ENCODE measurements at places on chromosomes 2 and 18.

DNA sequence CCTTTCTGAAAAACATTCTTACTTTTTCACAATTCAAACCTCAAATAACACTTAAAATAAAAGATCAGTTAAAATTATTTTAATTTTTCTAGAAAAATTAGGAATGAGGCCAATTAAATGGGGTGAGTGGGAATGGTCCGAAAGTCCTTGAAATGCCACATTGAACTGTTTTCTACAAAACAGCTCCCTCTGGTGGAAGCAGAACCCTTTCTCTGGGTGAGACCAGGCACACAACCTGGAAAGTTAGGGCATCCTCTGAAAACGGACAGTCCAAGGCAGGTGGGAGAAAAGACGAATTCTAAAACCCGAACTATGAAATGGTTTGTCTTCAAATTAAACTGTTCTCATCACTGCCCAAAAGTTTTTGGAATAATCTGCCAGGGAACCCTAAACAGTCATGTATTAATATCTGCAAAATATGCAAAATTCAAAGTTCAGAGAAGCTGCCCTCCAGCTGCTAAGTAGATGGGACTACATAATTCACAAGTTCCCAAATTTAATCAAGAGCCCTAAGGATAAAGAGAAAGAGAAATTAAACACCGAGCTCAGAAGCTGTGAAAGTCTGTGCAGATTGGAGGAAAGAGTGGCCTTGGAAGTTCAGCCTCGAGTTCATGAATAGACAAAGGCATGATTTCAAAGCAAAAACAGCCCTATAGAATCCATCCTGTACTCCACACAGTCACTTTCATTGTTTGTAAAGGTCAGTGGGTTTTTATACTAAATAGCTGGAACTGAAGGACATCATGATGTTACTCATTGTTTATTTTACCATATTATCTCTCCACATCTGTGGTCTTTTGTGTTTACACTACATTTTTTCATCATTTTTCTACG lies 108.3 kb downstream of the PIEZO2 start:
- DNase-seq = no peak

DNA sequence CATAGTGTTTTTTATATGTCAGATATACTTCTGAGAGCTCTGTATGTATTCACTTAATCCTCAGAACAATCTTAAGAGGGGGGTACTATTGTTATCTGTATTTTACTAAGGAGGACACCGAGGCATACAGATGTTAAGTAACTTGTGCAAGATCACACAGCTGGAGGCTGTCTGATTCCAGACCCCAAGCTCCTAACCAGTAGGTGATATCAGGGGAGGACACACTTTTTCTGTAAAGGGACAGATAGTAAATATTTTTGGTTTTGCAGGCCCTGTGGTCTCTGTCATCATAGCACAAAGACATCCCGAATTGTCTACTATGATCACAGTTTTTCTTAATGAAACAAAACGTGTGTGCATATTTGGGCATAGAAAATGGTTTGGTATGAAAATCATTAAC lies 143.7 kb downstream of the LAMA3 start:
- DNase-seq = no peak

DNA sequence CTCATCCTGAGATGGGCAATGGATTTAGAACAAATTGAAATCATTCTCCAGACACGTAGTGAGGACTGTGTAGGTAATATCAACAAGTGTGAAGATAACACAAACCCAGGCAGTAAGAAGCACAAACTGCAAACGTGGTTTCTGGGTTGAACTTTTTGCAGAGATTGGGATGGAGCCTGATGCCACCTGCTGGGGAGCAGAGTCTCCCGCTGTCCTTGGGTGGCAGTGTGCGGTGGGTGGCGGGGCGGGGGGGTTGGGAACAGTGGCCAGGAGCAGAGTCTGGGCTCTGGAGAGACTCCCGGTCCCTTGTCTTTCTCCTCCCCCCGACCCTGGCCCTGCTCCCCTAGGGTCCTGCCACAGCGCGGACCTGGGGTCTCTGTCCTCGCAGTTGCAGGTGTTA lies 19.5 kb downstream of the TRAF3IP1 start:
- DNase-seq = no peak

DNA sequence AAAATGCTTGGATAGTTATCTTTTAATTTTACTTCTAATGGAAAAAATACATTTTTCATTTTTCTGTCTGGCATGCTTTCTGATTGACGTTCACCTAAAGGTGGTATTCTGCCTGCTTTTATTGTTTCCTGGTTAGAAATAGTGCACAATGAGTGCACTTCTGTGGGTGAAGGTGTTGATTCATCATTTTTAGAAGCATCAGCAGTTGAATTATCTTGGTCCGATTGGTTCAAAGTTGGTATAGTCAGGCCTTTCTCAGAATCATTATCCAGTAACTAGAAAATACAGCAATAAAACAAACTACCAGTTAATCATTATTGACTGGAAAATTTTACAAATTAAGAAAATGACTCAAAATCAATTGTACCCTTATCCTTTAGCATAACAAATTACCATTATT lies 84.5 kb downstream of the STRADB start:
- DNase-seq = no peak

- no peak for DNase-seq
These were observed 35.7 kb downstream of the THUMPD2 start for GRCh38 chr2:39743269-39743776.
